Breast epithelium (tissue), 4 donors: ENCODE measurements at places on chromosomes 12 and 14. TPM values are rescaled to one million over a fixed set of nuclear protein-coding genes. Genes with fewer than 3 reads are reported as not detected.

GRCh38 chr14:61296151-61296550 is 15.0 kb upstream of the TMEM30B start:
- H3K4me1 ChIP-seq, result no peaks in the 10 kb centered on the region
- H3K27me3 ChIP-seq, result no peaks in the 10 kb centered on the region
- DNase-seq, result no peak

DNA sequence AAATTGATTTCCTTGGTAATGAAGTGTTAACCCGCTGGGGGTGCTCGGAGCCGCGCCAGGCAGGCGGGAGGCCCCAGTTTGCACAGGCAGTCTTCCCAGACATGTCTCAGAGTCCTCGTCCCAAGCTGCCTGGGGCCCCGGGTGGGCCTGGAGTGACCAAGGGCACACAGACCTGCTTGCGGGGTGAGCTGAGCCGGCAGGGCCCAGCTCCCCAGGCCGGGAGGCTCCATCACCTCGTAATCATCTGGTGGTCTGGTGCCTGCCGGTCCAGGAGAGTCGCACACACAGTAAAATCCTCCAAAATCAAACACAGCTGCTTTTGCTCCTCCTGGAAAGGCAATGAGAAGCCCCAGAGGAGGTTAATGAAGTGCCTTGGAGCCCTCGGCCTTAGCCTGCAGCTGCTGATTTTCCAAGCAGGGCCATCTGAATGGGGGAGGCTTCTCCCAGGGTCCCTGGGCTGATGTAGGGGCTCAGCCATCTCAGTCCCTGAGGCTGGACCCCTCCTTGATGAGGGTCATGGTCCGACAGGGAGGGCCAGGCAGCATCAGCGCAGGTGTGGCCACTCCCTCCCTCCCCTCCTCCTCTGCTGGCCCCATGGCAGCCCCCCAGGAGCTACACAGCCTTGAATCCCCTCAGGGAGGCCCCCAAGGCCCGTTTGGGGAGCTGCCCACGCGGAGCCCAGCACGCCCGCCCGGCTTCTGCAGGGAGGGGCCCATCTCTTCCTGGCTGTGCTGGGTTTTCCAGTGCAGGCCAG is 39.4 kb upstream of the FBRSL1 start:
- no peaks in the 10 kb centered on the region for H3K36me3 ChIP-seq
- no peak overlapping the region for H3K27ac ChIP-seq
- H3K4me1 ChIP-seq, result no peaks in the 10 kb centered on the region
- H3K27me3 ChIP-seq, result peaks cover 6% of the 10 kb centered on the region
- no peak overlapping the region for H3K4me3 ChIP-seq

DNA sequence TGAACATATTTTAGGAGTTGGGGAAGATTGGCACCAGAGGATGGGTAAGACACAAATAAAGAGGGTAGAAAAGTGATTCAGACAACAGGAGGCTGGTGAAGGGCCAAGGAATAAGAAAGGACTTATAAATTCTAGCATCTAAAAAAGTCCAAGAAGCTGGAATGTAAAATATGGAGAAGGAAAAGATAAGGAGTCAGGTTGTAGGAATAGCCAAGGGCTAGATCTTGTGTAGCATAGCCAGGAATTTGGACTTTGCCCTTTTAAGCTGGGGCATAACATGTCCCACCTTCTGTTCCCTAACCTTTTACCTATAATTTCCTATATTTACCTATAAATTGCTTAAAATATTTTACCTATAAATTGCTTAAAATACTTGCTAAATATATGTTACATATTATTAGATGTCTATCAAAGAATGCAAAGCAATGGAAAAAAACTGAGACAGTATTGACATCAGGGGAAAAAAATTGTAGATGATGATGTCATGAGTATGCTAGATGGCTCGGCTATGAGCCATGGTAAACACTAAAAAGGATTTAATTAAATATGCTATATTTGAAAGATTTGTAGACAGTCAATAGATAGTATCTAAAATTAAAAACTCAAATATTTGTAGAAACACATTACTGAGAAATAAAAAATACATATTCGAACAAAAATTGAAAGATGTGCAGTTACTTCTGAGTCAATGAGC is 99.7 kb upstream of the PLEKHG7 start:
- H3K4me1 ChIP-seq, result no peaks in the 10 kb centered on the region
- H3K27me3 ChIP-seq, result no peaks in the 10 kb centered on the region
- no peaks in the 10 kb centered on the region for H3K36me3 ChIP-seq
- H3K27ac ChIP-seq, result peak overlapping the region; percentile 78

DNA sequence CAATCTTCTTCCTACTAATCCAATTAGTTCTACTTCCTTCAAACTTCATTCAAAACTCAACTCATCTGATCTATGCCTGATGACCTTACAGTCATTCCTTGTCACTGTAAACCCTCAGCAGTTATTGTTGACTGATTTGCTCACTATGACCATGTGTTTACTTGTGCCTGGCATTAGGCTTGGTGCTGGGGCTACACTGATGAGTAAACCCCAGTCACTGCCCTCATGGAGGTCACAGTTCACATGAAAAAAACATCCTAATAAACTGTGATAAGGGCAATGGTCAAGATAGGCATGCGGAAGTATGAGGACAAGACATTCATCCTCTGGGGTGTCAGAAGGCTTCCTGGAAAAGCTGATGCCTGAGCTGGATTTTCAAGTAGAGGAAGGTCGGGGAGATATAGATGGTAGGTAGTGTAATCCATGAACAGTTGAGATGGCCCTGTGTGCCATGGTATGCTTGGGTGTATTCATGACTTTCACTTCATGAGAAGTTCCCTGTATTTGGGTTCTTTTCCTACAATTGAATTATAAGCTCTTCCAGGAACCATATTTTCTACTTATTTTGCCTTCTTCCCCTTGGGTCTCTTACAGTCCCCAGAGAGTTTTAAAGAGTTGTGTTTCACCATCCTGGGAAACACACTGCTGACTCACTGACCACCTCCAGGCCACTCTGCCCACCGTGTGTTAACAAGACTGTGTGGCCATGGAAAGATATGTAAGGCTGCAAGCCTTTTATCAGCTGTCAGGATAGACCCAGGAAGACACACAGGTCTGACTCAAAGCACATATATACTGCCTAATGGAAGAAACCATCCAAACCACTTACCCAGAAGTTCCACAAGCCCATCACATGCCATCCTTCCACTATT is 38.7 kb upstream of the DUSP6 start:
- no peak overlapping the region for H3K4me3 ChIP-seq
- no peaks in the 10 kb centered on the region for H3K27me3 ChIP-seq

The SOAT2 gene
- 0.16 TPM for total RNA-seq
